ENCODE measurements at places on chromosomes 11 and 22.

- no peaks in the 10 kb centered on the region for H3K27me3 ChIP-seq
- no peak overlapping the region for H3K27ac ChIP-seq
- no peak for DNase-seq
Measured at GRCh38 chr22:29842740-29843139, 4.7 kb upstream of the ASCC2 start.

DNA sequence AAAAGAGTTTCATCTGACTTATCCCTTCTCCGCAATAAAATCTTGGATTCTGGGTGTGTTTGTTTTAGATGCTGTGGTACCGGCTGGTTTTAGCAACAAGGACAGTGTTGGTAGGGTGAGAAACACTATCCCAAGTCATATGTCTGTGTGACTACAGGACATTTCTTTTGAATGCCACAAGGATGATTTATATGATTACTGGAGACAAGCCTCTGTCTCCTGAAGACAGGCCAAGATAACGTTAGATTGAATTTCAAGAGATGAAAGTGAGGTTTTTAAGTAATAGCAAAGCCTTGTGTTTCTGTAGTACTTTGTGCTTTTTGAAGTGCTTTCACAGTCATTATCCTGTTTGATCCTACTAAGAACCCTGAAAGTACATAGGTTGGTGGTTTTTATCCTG lies 101.6 kb downstream of the COMMD9 start:
- no peak for DNase-seq
- H3K36me3 ChIP-seq: no peaks in the 10 kb centered on the region
- H3K4me1 ChIP-seq: no peaks in the 10 kb centered on the region

DNA sequence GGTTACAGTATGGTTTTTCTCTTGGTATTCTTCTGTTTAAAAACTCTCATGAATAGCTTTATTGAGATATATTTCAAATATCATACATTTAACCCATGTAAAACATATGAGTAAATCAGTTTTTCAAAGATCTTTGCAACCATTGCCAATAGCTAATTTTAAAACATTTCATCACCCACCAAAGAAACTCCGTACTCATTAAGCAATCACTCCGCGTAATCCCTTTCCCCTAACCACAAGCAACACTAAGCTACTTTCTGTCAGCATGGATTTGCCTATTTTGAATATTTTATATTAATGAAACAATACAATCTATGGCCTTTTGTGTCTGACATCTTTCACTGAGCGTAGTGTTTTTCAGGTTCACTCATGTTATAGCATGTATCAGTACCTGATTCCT lies 697.9 kb upstream of the ANO5 start:
- no peaks in the 10 kb centered on the region for H3K4me1 ChIP-seq
- H3K27me3 ChIP-seq: no peaks in the 10 kb centered on the region
- DNase-seq: no peak

DNA sequence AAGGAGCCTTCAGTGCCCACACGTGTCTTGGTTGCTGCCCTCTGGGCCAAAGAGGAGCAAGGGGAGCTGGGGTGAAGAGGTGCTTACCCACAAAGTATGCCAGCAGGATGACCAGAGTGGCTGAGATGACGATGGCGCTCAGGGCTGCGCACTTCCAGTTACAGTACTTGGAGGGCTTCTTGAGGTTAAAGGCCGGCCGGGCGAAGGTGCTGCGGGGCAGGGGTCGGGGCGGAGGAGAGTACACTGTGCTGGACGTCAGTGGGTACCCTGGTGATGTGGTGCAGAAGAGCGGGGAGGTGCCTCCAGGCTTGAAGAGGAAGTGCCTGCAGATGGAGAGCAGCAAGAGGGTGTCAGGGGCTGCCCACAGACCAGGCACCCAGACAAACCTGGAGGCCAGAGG lies 315.0 kb upstream of the NARS2 start:
- no peaks in the 10 kb centered on the region for H3K36me3 ChIP-seq
- H3K4me1 ChIP-seq: no peaks in the 10 kb centered on the region
- no peak for DNase-seq
- H3K27ac ChIP-seq: no peak overlapping the region

DNA sequence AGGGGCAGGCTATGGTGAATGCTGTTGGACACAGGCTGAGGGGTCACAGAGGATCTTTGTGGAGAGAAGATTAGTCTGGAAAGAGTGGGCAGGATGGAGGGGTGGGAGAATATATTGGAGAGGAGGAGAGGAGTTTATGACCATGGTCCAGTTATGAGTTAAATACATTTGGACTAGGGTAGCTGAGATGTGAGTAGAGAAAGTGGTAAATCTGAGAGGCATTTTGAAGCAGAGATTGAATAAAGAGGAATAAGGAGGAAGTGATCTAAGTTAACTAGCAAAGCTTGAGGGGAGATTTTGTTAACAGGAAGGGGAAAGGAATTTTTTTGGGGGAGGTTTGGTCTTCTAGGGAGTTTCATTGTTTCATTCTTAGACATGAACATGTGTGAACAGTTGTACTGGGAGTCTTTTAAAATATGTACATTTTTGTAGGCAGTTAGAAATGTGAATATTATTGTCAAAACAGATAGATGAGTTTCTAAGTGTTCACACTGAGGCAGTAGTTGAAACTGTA lies 43.1 kb upstream of the EED start:
- H3K27me3 ChIP-seq: no peaks in the 10 kb centered on the region
- no peaks in the 10 kb centered on the region for H3K4me1 ChIP-seq
- H3K4me3 ChIP-seq: no peak overlapping the region
- no peak overlapping the region for H3K27ac ChIP-seq
- DNase-seq: no peak

GRCh38 chr11:102955624-102956023 lies at the start of gene MMP13:
Gene MMP13, minus strand, starts transcription at chr11:102955732. Its CDS starts 27 bp downstream, at chr11:102955705.
- DNase-seq: no peak
- no peak within 1 kb of the TSS for H3K4me3 ChIP-seq
- no peak within 1 kb of the TSS for H3K27ac ChIP-seq
- H3K36me3 ChIP-seq: no peaks in the 10 kb centered on the region

DNA sequence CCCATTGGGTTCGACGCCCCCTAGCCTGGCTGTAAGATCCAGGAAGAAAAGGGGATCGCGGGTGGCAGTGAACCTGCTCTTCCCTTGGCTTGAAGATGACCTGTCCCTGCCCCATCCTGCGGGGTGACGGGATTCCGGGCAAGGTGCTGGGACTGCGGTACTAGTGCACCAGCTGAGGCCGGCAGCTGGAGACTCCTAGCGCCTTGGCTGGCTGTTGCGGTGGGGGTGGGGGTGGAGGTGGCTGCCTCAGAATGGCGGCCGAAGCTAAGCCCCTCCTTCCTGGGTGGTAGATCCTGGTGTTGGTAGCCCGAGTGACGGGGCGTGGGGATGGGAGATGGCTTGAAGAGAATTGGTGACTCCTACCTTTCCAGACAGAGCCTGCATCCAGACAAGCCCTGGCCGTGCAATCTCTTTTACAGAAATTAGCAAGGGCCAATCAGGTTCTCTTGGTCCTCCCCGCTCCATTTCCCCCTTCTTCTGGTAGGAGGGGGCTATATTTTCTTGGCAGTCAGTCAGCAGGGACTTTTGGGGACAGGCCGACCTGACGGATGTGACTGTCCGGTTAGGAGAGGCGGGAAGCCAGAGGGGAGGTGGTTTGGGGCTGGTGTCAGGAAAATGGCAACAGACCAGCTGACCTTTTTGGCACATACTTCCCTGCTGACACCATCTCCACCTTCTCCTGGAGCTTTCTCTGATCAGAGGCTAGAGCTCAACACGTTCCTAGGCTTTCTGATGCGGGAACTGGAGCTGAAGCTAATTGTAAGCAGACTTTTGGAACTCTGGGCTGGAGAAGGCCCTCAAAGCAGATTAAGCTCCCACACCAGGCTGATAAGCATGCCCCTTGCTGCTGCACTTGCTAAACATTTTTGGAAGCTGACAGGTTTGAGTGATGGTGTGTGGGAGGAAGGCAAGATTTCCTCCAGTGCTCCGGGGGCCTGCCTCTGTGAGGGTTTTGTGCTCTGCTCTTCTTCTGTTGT lies 2.0 kb downstream of the NAV2 start:
- DNase-seq: no peak
- no peak overlapping the region for H3K4me3 ChIP-seq
- peaks cover 54% of the 10 kb centered on the region for H3K27me3 ChIP-seq
- no peak overlapping the region for H3K27ac ChIP-seq
- no peaks in the 10 kb centered on the region for H3K4me1 ChIP-seq

DNA sequence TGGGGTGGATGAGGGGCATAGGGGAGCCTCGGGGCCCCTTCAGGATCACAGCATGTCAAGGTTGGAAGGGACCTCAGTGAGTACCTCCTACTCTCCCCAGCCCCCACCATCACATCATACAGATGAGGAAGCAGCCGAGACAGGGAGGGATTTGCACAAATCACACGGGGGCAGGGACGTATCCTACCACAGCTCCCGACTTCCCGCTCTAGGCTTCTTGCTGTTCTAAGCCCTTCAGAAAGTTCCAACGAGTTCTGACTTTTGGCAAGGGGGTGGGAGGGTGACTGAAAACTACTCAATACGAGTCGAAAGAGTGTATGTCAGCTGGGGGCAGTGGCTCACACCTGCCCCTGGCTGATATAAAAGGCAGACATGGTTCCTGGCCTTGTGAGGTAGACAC lies 4.7 kb upstream of the RAD9A start:
- no peak for DNase-seq
- H3K4me1 ChIP-seq: peaks cover 31% of the 10 kb centered on the region
- H3K27ac ChIP-seq: no peak overlapping the region
- peaks cover 22% of the 10 kb centered on the region for H3K27me3 ChIP-seq
- H3K36me3 ChIP-seq: no peaks in the 10 kb centered on the region

- no peak overlapping the region for H3K27ac ChIP-seq
- no peaks in the 10 kb centered on the region for H3K4me1 ChIP-seq
- no peak for DNase-seq
- H3K27me3 ChIP-seq: no peaks in the 10 kb centered on the region
- peaks cover 27% of the 10 kb centered on the region for H3K36me3 ChIP-seq
Measured at GRCh38 chr22:42831712-42832111, 25.4 kb downstream of the ARFGAP3 start.

DNA sequence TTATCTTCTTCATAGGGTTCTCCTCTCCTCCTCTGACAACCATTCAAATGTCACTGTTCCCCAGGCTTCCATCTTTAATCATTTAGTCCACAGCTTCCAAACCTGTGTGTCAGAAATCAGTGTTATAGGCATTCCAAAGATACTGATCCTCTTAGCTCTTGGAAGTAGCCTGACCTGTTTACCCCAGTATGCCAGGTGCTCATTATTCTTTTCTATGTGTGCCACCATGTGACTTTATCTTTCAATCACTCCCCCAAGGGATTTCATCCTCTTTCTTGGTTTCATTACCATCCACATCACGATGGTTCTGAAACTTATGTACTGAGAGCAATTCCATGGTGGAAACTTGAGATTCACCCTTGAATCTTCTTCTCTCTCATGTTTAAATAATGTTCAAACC lies 7.6 kb downstream of the POU2AF2 start:
- DNase-seq: no peak
- no peak overlapping the region for H3K4me3 ChIP-seq
- H3K4me1 ChIP-seq: no peaks in the 10 kb centered on the region
- no peaks in the 10 kb centered on the region for H3K36me3 ChIP-seq
- H3K27ac ChIP-seq: no peak overlapping the region

GRCh38 chr11:34865261-34865660 lies 50.9 kb downstream of the APIP start:
- no peak overlapping the region for H3K4me3 ChIP-seq
- no peaks in the 10 kb centered on the region for H3K4me1 ChIP-seq
- no peaks in the 10 kb centered on the region for H3K27me3 ChIP-seq
- no peak for DNase-seq
- no peak overlapping the region for H3K27ac ChIP-seq

DNA sequence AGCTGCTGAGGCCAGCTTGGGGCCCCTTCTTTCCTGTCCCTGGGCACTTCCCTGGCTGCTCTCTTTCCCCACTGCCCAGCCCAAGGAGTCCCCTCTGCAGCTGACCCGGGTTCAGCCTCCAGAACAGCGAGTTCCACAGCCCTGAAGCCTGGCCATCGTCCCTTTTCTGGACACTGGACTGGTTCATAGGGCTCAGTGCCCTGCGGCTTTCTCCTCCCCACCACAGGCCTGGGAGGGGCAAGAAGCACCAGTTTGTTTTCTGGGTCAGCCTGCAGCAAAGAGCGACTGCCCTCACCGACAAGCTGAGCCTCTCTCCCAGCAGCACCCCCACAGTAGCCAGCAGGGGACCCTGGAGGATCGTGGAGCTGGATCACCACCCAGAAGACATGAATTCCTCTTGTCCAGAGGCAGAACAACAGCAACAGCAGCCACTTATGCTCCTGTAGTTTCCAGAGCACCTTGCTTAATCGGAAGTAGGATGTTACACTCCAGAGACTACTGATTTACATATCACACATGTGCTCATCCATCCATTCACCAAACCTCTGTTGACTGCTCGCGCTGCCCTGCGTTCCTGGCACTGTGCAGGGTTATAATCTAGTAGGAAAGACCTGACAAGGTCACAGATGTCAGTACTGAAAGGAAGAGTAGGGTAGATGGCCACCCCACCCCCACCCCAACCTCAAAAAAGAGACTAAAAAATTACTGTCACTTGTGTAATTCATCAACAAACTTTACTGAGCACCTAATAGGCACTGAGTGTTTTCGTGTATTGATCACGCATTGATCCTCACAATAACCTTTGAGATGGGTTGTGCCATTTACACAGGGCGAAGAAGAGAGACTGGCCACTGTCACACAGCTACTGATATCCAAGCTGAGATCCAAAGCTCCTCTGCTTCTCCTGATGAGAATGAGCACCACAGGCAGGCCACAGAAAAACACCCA lies 13.0 kb upstream of the CXCR5 start:
- peak overlapping the region; percentile 94 for H3K27ac ChIP-seq
- DNase-seq: no peak
- peaks cover 24% of the 10 kb centered on the region for H3K4me1 ChIP-seq
- no peaks in the 10 kb centered on the region for H3K27me3 ChIP-seq
- no peak overlapping the region for H3K4me3 ChIP-seq

GRCh38 chr11:113173126-113173525 lies 141.3 kb upstream of the TTC12 start:
- no peaks in the 10 kb centered on the region for H3K4me1 ChIP-seq
- no peak overlapping the region for H3K4me3 ChIP-seq
- H3K27ac ChIP-seq: no peak overlapping the region
- no peaks in the 10 kb centered on the region for H3K36me3 ChIP-seq
- no peak for DNase-seq

DNA sequence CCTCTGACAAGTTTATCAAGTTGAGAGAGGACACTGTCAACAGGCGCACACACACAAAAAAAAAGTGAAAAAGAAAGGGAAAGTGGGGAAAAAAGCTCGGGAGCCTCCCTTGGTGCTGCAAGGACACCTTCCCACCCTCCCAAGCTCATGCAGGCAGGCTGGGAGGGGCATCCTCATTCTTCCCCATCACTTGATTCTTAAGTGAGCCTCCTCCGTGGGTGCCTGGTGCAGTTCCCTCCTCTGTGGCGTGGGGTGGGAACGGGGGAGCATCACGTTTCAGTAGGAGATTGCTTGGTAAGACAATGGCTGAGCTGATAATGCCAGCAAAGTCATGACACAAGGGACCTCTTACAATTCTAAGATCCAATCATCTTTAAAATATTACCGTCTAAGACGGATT lies 108.8 kb downstream of the NXPE2 start:
- H3K27me3 ChIP-seq: no peaks in the 10 kb centered on the region
- no peaks in the 10 kb centered on the region for H3K4me1 ChIP-seq

All from thymus (tissue), 14 donors.